CD4-positive, alpha-beta T cell treated with Interleukin-2 at 100 ng/mL for 4 hours (primary cell): ENCODE measurements at places on chromosomes 12 and 14.

- DNase-seq = no peak
These were observed 229.6 kb upstream of the NOS1 start for GRCh38 chr12:117590999-117591398.

DNA sequence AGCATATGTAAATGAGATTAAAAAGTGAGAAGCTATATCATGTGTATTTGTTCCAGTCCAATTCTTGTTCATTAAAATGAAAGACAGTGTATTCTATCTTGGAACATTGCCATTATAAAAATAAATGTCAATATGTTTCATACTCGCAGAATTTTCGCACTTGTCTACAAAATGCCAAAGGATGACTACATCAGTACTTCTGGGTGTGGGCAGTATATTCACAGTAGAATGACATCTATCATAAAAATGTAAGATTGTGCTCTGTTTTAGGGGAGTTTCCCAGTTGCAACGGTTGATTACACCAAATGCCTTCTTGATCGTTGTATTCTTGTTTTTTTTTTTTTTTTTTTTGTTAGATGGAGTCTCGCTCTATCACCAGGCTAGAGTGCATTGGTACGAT is 292.3 kb upstream of the E2F7 start:
- no peak for DNase-seq

- DNase-seq = no peak
These were observed 44.5 kb upstream of the VPS33A start for GRCh38 chr12:122310626-122311333.

DNA sequence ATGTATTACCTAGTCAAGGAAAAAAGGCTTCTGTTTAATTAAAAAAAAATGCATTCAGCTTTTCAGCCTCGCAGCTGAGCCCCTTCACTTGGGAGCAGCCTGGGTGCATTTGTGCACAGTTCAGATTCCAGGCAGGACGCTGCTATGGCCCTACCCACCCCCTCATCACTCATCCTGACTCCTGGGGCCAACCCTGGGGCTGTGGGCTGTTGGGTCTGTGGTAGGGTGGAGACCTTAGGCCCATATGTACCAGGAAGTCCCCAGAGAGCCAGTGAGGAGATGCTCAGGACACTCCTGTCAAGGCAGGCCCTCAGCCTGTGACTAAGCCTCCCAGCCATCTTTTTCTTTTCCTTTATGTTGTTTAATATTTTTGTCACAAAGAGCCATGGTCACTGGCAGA is 9.3 kb upstream of the CDCA4 start:
- no peak for DNase-seq

GRCh38 chr12:89244536-89244935 is 107.8 kb downstream of the DUSP6 start:
- DNase-seq = peak; percentile 38

GRCh38 chr12:113874999-113875561 is 91.0 kb downstream of the RBM19 start:
- DNase-seq = no peak

DNA sequence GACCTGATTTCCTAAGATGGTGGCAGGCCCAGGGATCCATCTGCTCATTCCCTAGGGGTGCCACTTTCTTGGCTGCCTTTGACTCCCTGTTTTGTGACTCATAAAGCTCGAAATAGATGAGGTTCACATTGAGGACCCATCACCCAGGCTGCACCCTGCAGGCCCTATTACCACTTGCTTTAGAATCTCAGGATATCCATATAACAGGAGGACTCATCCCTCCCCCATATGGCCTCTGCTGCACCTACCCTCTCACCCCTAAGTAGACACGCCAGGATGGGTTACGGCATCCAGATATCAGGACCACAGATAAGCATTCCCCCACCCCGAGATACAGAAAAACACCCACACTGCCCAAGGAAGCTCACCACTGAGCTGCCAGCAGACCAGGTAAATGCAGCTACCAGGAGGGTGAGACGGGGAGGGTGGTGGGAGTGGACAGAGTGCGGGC is 155.7 kb downstream of the DPF3 start:
- no peak for DNase-seq

- no peak for DNase-seq
These were observed 589.5 kb downstream of the NOVA1 start for GRCh38 chr14:26008290-26008689.

DNA sequence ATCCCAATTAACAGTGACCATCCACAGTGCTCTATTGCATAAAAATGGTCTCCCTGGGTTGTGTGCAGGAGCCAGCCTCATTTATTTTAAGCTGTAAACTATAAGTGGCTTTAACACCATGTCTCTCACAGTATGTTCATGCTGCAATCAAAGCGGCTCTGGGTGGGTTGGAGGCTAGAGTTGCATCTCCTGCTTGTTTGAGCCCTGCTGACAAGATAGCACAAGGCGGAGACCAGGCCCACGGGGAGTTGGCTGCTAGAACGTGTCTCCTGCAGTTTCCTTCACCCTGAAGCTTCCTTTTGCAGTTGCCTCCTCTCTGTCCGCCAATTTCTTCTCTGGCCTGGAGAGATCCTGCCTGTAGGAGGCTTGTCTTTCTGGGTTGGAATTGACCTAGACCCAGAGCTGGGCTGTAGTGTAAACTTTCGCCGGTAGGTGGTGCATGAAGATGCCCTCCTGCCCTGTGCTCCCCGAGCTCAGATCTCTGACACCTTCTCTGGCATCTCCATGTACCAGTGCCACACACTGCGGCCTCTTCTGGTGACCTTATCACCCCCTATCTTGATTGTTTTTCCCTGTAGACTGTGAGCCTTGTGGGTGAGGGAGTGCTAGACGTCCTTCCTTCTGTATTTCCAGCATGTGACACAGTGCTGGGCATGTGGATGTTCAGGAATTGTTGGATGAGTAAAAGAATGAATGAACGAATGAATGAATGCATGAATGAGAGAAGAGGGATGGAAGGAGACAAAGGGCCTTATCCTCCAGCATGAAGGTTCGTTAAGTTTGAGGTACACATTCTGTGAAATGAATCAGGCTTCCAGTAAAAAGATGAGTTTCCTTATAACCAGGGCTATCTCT is 10.4 kb downstream of the OTUB2 start:
- peak; percentile 78 for DNase-seq

GRCh38 chr12:52004042-52004648 is 2.6 kb upstream of the TAMALIN start:
- peak; percentile 11 for DNase-seq

DNA sequence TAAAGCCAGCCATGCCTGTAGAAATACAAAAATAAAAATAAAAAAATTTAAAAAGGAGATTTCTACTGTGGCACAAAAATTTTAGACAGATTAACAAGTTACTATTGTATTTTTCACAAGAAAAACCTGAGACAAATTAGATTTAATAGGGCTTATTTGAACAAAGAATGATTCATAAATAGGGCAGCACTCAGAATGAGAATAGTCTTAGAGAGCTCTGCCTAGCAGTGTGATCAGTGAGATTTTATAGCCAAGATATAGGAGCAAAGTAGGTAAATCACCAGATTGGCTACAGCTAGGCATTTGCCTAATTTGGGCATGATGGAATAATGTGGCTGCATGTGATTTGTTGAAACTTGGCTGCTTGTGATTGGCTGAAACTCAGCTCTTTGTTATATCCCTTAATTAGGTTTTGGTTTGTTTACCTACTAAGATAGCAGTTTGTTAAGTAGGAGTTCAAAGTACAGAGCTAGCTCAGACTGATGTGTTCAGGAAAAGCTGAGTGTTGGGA is 279.7 kb upstream of the TMTC1 start:
- no peak for DNase-seq

DNA sequence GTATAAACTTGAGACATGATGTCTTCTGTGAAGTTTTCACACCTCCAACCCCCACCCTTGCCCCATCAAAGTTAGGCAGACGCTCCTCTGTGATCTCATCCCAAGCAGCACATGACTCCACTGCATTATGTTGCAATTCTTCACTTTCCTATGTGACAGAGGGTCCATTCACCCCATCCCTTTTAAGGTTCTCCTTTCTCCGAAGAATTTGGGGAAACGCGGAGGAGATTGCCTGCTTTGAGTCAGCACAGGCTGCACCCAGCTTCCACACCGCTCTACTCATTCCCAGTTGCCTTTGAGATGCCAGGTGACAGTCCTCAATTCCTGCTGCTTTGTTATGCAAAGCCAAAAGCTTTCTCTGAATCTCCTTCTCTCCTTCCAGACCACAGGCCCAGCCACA is 61.8 kb downstream of the PHLDA1 start:
- DNase-seq = no peak

GRCh38 chr12:31033146-31033545 is 40.5 kb upstream of the DDX11 start:
- DNase-seq = no peak

- no peak for DNase-seq
These were observed 23.9 kb downstream of the ATF7 start for GRCh38 chr12:53602176-53602864.

DNA sequence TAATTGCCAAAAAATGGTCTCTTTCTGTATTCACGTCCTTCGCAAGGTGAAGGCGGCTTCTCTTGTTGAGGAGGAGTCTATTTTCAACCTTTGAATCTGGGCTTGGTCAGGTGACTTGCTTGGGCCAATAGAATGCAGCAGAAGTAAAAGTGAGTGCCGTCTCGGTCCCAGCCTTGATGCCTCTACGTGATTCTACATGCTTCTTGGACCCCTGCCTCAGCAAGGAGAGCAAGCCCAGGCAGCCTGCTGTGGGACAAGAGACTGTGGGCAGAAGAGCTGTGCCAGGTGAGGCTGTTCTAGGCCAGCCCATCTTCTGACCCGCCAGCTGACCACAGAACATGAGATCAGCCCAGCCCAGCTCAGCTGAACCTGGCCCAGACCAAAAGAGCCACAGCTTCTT is 39.1 kb upstream of the CCDC63 start:
- DNase-seq = no peak

DNA sequence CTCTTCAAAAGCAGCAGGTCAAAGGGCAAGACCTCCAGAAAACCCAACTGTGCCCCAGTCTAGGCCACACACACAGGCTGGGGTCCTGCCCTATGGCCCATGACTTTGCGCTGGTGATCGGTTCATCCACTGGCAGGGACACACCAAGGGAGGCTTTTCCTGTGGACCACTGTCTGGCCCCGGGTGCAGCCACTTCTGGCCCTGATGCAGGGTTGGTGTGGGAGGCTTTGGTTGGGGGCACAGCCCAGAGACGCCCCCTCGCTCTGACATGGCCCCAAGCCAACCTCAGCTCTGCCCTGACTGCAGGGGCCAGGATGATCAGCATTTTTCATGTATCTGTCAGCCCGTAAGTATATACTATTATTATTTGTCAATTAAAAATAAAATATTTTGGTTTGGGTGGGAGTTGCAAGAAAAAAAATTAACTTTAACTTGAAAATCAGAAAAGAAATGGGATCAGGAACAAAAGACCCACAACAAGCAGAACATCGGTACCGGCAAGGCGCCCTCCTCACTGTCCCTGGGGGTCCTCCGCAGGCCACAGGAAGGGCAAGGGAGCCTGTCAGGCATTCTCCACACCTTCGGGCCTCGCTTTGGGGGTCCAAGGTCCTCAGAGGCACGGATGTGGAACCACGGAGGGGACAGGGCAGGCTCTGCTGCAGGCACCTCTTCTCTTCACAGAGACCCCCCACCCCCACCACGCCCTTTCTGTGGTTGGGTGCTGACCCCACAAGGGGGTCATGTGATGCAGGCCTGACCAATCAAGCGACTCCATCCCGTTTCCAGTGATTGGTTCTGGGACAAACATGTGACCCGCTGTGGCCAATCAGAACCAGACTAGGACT is 181.5 kb upstream of the SFSWAP start:
- DNase-seq = no peak
